ENCODE measurements at places on chromosomes 6 and 20.

DNA sequence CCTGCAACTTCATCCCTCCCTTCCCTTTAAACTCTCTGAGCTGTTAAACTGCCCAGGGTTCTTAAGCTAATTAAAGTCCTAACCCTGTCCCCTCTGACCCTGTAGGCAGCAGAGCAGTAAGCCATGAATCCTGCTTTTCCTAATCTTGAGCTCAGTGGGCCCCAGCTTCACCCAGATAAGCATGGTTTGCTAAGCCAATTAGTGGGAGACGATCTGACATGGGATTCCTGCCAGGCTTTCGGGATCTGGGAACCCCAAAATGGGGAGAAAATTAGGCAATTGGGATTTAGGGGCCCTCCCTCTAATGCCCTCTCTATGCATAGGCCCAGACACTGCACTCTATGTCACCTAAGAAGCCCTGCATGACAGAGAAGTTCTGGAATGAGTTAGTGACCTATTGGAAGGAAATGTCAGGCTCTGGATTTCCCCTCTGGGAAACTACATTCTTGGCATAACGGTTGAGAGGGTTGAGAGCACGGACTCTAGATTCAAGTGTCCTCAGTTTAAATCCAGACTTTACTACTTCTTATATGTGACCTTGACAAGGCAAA lies 4.6 kb downstream of the XKR7 start:
- DNase-seq: no peak

DNA sequence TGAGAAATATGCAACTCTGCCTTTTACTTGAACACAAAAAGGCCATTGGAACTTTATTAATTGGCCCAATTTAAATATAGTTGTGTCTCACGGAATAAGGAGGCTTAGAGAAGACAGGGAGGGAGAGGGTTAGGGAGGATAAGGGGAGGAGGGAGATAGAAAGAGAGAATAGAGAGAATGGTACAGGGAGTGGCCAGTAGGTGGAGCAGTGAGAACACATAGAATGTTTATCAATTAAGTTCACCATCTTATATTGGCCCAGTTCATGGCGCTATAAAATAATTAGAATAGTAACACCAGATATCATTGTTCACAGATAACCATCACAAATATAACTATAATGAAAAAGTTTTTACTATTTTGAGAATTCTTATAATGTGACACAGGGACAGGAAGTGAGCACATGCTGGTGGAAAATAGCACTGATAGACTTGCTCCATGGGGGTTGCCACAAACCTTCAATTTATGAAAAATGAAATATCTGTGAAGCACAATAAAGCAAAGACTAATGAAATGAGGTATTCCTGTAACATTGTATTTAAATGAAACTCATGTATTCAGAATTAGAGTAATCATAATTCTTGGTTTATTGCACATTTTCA lies 374.1 kb upstream of the MANEA start:
- peak; percentile 19 for DNase-seq

DNA sequence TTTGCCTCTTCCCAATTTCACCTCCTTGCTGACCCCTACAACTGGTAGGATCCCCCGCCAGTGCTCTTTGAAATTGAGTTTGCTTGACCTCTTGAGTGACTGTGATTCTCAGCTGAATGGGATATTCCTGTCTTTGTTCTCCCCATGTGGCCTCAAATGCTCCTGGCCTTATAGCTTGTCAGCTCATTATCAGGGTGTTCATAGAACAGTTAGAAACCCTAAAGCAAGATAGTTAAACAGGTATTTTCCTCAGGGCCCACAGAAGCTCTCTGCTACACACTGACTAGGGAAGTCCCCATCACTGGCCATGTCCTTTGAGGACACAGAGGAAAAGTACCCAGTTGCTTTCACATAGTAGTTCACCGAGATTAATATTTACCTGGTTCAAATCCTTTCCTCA lies 211.5 kb upstream of the DTNBP1 start:
- DNase-seq: no peak

DNA sequence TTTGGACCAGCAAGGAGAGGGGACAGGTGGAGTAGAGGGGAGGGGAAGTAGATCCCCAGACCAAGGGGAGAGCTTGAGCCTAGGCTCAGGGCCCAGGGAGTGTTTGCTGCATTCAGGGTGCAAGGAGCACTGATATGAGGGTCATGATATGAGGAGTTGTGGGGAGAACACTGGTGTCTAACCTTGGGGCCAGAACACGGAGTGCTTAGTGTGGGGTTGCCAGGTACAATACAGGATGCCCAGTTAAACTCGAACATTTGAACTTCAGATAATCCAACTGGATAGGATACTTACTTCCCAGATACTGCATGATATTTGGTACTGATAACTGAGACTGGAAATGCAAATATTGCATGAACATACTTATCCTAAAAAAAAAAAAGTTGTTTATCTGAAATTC lies 2.4 kb downstream of the SLC22A1 start:
- no peak for DNase-seq

- DNase-seq: no peak
Measured at GRCh38 chr6:18328540-18328939, 58.6 kb upstream of the RNF144B start.

GRCh38 chr20:35302421-35303335 lies 10.5 kb upstream of the FAM83C start:
- no peak for DNase-seq

GRCh38 chr6:92559003-92559402 lies 860.4 kb downstream of the EPHA7 start:
- DNase-seq: no peak

DNA sequence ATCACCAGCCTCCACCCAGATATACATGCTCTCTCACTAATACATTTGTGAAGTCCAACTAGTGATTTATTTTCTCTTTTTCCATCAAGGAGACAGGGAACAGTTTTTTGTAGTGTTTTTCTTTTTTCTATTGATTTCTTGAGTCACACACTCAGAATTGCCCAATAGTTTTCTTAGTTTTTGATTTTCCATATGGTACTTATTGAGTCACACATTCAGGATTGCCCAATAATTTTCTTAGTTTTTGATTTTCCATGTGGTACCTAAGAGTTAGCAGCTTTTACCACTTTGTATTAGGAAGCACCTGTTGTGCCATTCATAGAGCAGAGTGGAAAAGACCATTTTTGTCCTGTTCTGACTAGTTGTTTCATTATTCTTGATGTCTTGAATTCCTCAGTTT lies 1268.8 kb downstream of the EPHA7 start:
- DNase-seq: no peak

DNA sequence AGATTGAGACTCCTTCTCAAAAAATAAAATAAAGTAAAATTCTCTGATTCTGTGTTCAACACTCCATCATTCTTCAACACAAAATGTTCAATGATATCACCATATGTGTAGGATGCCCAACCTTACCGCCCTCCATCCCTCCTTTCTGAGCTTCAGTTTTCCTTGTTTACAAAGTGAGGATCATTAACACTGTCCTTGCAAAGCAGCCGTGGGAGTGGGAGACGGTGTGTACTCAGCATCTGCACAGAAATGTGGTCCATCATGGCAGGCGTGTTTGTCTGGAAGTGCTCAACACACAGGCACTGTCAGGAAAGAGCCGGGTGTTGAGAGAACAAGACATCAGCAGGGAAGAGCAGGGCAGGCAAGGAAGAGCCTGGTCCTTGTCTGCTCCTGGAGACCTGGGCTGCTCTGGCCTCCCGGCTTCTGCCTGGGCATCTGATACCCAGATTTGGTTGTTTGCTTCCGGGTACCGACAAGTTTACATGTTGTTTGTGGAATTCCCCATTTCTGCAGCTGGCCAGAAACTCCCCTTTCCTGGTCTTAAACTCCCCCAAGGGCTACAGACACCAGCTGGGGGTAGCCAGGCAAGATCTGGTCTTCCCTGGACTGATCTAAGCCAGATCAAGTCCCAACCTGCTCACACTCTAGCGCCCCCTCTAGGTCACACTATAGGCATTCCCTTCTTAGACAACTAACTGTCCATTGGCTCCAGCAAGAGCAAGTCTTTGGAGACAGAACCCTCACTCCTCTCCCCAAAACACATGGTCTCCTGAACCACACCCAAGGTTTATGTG lies 26.7 kb upstream of the TTPAL start:
- DNase-seq: peak; percentile 6

- DNase-seq: peak; percentile 24
Measured at GRCh38 chr6:6683969-6684833, 95.7 kb downstream of the LY86 start.

GRCh38 chr20:59364611-59365010 lies 64.2 kb downstream of the EDN3 start:
- DNase-seq: no peak

- DNase-seq: no peak
Measured at GRCh38 chr20:3876000-3876399, 13.2 kb upstream of the PANK2 start.

- no peak for DNase-seq
Measured at GRCh38 chr6:21871831-21872230, 278.3 kb downstream of the SOX4 start.

GRCh38 chr20:37365760-37366638 lies 20.1 kb downstream of the SRC start:
- no peak for DNase-seq

GRCh38 chr20:21182832-21183563 lies 57.1 kb downstream of the KIZ start:
- DNase-seq: no peak

DNA sequence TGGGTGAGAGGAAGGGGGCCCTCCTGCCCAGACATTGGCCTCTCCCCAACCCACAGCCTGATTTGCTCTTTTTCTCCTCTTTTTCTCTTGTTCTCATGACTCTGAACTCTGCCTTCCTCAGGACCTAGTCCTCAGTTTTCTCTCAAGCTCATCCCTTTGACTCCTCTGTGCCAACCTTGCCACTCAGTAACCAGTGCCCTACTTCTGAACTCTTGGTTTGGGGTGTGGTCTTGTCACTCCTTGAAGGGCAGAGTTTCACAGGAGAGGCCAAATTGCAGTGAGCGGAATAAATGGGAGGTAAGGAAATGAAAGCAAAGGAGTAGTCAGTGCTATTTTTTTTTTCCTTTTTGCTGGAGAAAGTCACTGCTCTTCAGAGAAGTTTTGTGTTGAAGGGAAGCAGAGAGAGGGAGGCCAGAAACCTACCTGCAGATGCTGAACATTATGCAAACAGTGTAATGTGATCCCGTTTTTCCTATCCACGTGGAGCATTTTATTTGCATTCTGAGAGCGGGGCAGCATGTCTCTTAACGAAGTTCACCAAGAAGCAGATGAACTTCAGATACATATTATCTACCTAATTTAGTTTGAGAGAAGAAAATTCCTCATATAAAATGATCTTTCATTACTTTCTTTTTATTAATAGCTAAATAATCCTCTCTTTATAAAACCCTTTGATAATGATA lies 26.9 kb downstream of the CFAP61 start:
- DNase-seq: no peak

GRCh38 chr20:59385480-59385879 lies 85.1 kb downstream of the EDN3 start:
- no peak for DNase-seq

- no peak for DNase-seq
Measured at GRCh38 chr6:71317441-71317840, 28.8 kb downstream of the OGFRL1 start.

DNA sequence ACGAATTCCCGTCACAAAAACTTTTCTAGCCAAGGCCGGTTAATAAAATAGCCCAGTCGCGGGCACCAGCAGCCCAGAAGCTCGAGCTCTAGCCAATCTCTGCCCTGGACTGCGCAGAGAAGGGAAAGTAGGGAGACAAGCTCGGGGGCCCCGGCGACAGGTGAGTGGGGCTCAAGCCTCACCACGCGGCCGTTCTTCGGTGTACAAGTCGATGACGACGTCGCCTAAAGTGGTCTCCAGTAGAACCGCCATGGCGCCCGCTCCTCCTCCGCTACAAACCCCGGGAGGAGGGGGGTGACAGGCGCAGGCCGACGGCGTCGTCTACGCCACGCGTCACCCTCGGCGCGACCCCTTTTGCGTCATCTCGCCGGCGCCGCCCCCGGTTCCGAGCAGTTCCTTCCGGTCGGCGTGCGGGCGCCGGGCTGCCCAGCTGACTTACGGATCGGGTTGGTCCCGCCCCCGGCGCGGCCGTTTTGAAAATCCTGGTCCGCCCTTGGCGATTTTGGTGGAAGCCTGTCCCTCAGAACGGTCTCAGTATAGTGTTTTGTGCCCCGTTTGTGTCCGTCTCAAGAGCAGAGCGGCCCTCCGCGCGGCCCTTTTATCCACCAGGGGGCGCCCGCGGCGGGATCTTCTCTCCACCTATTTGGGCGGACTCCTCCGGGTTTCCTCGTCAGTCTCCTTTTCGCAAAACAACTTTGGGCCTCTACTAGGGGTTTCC lies at the start of gene PPIL4:
PPIL4 (minus strand) TSS at position 290 of the 718 bp plus-strand sequence; CDS start at position 252, 38 bp downstream.
- DNase-seq: peak; percentile 97

DNA sequence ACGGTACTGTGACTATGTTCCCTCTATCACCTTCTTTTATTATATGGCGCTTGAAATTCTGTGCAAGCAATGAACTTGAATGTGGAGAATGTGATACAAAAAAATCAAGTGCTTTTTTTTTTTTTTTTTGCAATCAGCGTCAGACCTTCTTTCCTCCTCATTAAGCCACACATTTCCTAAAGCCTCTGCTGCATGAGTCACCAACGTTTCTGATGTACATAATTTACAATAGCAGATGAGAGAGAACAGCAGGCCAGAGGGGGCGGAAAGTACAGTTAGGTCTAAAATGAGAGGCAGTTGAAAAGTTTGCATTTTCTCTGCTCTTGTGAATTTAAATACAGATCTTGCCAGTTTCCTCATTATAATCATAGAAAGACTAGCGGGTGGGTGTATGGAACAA lies 114.6 kb upstream of the RIPOR2 start:
- DNase-seq: peak; percentile 45

DNA sequence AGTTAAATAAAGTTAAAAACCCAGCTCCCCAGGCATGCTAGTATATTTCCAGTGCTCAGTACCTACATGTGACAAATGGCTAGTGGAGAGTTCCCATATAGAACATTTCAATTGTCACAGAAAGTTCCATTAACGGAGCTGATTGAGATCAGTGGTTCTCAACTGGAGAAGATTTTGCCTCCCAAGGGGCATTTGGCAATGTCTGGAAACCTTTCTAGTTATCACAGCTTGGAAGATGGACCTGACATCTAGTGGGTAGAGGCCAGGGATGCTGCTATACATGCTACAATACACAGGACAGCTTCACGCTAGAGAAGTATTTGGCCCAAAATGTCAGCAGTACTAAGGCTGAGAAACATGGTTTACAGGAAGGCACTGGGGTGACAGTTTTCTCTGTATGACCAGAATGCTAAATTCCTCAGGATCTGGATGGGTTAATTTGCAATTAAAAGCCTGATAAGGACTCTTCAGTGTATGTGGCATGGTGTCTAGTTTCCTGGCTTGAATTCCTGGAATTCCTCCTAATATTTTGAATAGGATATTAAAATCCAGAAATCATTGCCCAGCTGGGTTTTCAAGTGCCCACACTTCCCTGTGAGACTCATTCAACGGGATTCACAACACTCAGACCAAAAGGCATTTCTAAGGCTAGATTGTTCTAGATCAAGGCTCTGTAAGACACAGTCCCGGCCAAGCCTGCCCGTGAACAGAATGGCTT lies 84.7 kb upstream of the SALL4 start:
- DNase-seq: no peak

- no peak for DNase-seq
Measured at GRCh38 chr6:44594481-44594880, 207.0 kb downstream of the CDC5L start.

All from stimulated activated CD4-positive, alpha-beta T cell treated with anti-CD3 and anti-CD28 coated beads, Interleukin-2, amount 100 ng/mL, for 24 hours (primary cell).